ENCODE measurements at places on chromosomes 4 and X. TPM values are rescaled to one million over a fixed set of nuclear protein-coding genes. Genes with fewer than 3 reads are reported as not detected.

DNA sequence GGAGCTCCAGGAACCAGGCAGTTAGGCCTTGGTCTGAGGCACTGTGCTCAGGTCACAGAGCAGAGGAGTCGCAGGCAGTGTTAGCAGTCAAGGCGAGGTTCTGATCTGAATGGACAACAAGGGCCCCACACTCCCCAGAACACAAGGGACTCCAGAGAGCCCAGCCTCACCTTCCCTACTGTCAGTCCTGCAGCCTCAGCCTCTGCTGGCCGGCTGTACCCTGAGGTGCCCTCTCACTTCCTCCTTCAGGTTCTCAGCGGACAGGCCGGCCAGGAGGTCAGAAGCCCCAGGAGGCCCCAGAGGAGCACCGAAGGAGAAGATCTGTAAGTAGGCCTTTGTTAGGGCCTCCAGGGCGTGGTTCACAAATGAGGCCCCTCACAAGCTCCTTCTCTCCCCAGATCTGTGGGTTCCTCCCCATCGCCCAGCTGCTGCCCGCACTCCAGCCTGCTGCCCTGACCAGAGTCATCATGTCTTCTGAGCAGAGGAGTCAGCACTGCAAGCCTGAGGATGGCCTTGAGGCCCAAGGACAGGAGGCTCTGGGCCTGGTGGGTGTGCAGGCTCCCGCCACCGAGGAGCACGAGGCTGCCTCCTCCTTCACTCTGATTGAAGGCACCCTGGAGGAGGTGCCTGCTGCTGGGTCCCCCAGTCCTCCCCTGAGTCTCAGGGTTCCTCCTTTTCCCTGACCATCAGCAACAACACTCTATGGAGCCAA is 26.2 kb downstream of the MAGEA9 start:
- no peaks in the 10 kb centered on the region for H3K36me3 ChIP-seq
- peaks cover 2% of the 10 kb centered on the region for H3K27me3 ChIP-seq
- no peak overlapping the region for H3K4me3 ChIP-seq
- no peak for DNase-seq
- no peaks in the 10 kb centered on the region for H3K4me1 ChIP-seq
- no peak overlapping the region for H3K27ac ChIP-seq

DNA sequence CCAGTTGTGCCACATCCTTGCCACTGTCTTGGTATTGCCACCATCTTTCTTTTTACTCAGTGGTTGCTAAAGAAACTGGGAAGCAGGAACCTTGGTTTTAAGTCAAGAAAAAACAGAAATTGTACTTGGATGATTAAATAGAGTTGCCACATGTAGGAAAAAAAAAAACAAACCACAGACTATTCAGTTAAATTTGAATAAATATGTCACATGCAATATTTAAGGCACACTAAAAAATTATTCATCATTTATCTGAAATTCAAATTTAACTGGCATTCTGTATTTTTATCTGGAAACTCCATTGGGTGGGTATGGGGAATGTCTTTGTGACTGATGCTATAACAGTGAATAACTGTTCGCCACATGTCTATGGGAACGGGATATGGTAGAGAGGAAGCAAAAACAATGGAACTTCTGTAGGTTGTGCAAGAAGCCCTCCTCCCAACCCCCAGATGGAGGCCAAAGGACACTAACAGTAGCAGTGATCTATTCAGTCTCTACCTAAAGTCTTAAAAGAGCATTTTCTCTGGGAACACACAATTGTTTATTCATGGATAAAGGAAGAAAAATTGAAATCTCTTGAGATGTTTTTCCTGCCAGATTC is 57.0 kb upstream of the PLAC8 start:
- DNase-seq = no peak
- peaks cover 6% of the 10 kb centered on the region for H3K4me1 ChIP-seq
- H3K36me3 ChIP-seq = no peaks in the 10 kb centered on the region

Gene AFM
- total RNA-seq = not detected

DNA sequence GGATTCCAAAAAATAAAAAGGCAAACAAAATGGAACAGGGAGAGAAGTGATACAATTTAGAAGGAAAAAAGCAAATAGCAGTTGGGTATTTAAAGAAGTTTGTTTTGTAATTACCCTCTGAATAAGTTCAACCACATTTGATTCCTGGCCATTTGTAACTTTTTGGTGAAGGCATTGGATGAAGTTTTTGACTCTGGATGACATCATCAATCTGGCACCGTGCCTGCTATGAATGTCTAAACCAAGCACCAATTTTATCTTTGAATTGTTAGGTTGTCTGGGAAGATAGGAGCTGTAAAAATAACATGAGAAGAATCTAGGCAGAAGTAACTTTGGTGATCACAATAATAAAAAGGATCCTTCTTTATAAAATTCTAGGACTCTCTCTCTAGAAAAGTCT is 29.5 kb downstream of the TMPRSS11A start:
- no peaks in the 10 kb centered on the region for H3K4me1 ChIP-seq
- H3K27ac ChIP-seq = no peak overlapping the region
- no peak for DNase-seq
- H3K27me3 ChIP-seq = peaks cover 6% of the 10 kb centered on the region
- H3K4me3 ChIP-seq = no peak overlapping the region

DNA sequence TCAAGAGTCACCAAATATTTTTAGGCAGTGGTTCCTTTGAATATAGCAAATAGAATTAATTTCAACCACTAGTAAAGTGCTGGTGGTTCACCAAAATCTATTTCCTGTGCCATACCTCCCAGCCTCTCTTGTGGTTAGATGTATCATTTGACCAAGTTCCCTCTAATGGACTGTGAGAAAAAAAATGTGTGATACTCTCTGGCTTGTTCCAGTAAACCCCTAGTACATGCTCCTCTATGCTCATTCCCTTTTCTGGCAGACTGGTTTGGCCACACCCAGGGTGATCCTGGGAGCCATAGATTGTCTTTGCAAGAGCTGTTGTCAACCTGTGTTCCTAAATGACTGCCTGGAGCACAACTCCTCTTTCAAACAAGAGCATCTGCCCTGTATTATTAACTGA is 109.5 kb downstream of the FRAS1 start:
- no peaks in the 10 kb centered on the region for H3K27me3 ChIP-seq
- DNase-seq = no peak
- H3K27ac ChIP-seq = no peak overlapping the region
- no peaks in the 10 kb centered on the region for H3K4me1 ChIP-seq
- no peaks in the 10 kb centered on the region for H3K36me3 ChIP-seq

Gene C1QTNF7
- total RNA-seq = not detected

Gene MAGEA6
- not detected for total RNA-seq

Measured in activated T-helper 2 cell treated with anti-CD3 and anti-CD28 coated beads, Interferon-gamma antibody, Interleukin-2, Interleukin-4, amounts not matched to agents 10 μg/mL and 5 μg/mL and 100 μg/mL, durations not matched to agents 14 hours and 24 hours and 36 hours (primary cell).